ENCODE measurements at places on chromosomes 6 and 20. TPM values are rescaled to one million over a fixed set of nuclear protein-coding genes. Genes with fewer than 3 reads are reported as not detected.

DNA sequence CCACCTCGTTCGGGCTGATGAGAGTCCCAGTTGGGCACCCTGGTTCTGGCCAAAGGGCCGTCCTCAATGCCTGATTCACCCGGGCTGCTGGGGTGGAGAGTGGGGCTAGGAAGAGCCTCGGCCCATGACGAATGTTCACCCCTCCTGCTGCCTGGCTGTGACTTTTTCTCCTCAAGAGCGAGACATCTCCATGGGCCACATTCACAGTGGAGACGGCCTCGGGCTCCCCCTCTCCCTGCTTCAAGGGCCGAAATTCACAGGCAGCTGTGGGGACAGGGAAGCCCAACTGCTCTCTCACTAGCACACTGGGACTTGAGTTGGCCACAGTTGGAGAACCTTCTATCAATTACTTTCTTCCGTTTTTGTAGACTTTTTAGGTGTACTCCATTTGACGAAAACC lies 138.0 kb downstream of the SYNDIG1 start:
- DNase-seq, result no peak

DNA sequence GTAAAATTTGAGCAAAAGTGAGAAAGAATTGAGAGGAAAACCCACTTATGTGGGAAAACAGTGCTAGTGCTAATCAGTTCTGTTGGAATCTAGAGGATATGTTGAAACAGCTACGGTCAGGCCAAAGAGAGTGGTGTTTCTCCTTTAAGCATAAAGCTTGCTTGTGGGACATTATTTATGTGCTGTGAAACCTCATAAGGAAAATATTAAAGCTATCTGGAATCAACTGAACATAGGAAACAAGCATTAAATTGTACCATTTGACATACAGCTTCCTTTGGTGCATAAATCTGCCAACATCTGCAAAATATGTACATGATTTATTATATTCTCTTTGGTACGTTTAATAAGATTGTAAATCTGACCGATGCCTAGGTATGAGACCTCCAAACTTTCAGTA lies 182.5 kb upstream of the PDE10A start:
- no peak for DNase-seq

DNA sequence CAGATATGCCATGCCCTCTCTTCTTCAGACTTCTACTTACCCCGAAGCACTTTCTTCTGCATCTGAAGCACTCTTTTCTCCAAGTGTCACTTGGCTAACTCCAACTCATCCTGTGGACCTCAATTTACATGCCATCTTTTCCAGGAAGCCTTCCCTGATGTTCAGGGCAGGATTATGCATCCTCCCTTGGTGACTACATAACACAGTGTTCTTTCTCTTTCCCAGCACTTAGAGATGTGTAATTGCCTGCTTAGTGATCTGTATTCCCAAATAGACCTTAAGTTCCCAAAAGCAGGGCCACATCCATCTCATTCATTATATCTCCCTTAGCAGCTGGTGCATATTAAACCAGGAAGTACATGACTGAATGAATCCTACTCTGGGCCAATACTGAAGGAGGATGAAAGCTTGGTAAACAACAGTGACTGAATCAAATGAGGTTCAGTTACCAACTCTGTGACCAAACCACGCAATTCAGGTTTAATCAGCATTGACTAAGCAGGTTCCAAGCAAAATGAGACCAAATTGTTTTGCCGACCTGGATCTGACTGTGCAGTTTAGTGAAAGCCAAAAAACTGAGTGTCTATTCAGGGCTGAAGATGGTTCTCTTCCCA lies 121.4 kb upstream of the TCF21 start:
- DNase-seq, result no peak

The ADGRF5 gene
- 0.11 TPM for total RNA-seq

The SSTR4 gene
- not detected for total RNA-seq
